Stimulated activated CD4-positive, alpha-beta T cell treated with anti-CD3 and anti-CD28 coated beads, Interleukin-15, amount 100 ng/mL, for 1 hour (primary cell): ENCODE measurements at places on chromosomes 7 and 10.

DNA sequence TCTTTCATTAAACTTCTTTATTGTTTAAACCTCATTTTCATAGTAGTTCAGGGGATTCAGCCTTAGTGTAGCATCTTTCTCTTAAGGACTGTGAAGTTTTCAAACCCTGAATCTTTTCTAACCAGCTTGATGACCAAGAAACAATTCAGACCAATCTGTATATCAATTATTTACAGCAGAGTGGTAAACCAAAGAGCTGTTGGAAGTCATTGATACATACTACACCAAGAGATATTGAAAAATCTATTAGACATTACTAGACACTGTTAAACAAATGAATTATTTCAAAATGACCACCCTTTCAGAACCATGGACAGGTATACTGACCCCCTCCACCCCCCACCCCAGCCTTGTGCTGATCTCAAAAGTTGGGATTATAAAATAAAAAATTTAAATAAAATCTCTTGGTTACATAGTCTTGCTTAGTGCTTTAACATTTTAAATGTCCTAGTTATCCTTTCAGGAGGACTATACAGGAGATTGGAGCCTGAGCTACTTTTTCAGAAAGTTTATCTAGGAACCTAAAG, 143.9 kb upstream of the LSM8 start:
- no peak for DNase-seq

DNA sequence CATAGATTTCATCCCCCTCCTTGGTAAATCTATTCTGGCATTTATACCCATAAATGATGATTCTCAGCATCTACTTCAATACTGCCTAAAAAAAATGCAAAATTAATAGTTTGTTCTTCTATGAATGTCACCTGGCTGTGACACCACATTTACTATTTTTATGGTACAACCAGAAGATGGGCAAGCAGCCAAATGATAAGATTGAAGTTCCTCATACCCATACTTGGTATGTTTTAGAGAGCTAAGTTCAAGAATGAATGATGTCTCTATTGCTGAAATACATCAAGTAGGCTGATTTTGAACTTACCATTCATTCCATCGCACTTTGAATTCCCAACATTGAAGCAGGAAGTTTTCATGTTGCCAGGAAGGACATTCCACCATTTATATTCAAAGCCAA, 134.2 kb downstream of the ELAPOR2 start:
- DNase-seq, result no peak

DNA sequence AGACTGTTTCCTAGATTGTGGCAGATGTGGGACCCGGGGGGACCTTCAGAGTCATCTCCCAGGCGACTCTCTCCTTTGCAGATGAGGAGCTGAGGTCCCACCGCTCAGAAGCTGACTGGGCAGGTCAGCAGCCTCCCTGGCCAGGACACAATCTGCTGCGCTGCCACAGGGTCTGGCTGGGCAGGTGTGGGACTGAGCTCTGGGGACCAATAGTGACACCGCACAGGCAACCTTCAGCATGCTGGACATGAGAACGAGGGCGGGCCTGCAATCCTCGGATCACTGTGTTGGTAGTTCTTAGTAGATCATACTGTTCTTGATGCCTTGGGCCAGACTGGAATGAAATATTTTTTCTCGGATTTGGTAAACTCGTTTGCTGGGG, 20.5 kb upstream of the CRYGN start:
- no peak for DNase-seq

DNA sequence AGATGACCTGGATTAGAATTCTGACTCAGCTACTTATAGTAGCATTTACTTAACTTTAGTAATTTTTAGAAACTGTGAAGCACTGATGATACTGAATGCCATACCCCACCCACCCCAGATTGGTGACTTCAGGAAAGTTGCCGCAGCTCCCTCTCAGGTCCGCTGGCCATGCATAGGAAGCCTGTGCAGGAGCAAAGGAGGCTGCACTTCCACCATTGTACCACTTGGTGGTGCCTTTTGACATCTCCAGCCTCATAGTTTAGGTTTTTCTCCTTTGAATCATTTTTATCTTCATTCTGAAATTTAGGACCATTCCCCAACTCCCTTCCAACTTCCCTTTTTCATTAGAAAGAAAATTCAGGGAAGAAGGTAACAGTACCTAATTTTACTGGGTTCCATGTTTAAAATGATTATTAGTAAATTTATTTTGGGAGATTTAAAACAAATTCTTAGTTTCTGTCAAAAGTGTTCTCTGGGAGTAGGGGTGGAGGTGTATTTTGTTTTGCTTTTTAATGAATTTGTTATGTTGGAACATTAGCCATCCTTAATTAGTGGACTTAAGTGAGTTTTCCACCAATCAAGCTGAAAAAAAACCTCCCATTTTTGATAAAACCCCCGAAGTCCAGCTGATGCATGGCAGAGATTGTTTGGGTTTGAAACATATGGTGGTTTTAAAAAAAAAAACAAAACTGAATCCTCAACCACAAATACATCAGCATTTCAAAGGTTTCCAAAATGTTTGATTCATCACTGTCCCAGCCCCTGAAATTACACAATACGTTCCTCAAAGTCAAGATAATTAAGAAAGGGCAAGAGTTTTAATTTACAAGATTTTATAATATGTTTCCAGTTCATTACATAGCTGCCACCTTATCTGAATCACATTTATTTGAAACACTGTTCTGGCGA, 109.6 kb downstream of the WNT2 start:
- no peak for DNase-seq

DNA sequence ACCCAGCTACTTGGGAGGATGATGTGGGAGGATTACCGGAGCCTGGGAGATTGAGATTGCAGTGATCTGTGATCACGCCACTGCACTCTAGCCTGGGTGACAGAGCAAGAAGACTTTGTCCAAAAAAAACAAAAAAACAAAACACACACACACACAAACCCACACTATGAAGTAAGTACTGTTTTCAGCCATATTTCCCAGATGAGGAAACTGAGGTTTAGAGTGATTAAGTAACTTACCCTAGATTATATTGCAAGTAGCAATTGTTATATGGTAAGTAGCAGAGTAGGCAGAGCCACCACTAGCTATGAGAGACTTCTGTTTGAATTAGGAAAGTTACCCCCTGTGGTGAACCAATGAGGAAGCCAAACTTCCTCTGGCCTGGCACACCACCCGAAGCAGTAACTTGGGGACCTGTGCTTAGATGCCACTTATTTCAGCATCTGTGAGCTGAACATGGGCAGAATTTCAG, 61.9 kb downstream of the MCU start:
- no peak for DNase-seq

- DNase-seq, result no peak
Observed at GRCh38 chr7:64504581-64505120, 58.2 kb downstream of the ZNF680 start.

- no peak for DNase-seq
Observed at GRCh38 chr10:3976718-3977117, 191.7 kb upstream of the KLF6 start.

DNA sequence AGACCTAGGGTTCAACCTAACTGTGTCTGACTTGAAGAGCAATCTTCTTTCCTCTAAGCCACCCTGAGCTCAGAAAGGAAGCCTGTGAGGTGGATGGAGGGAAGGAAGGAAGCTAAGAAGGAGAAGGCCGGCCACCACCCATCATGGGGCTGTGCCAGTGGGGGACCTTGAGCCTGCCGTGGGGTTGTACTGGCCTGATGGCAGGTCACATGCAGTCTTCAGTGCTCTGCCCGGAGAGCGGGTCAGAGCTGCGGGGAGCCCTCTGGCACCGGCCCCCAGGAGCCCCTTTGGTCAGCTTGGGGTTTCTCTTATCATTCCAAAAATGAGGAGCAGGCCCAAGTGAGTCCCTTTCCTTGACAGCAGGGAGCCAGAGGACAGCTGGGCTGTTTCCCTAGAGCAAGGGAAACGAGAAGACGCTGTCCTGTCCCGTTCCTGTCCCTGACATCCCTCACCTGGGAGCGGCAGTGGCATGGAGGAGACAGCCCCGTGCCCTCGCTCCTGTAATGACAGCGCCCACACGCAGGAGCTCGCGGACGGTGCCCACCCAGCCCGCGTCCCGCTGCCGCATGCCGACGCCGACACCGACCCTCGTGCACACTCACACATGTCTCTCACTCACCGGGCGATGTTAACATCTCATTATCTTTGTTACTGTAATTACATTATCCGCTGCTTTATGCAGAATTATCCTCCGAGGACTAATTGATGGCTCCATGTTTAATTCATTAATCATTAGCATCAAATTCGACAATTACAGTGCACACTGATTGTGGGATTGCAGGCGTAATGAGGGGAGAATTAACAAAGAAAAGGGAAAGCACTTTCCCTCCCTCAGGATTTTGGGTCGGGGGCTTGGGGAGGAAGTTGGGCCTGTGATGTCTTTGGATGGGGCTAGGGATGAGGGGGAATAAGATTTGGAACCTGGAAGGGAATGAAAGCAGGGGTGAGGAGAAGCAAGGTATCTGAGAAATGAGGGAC, 31.3 kb downstream of the GBX1 start:
- no peak for DNase-seq

DNA sequence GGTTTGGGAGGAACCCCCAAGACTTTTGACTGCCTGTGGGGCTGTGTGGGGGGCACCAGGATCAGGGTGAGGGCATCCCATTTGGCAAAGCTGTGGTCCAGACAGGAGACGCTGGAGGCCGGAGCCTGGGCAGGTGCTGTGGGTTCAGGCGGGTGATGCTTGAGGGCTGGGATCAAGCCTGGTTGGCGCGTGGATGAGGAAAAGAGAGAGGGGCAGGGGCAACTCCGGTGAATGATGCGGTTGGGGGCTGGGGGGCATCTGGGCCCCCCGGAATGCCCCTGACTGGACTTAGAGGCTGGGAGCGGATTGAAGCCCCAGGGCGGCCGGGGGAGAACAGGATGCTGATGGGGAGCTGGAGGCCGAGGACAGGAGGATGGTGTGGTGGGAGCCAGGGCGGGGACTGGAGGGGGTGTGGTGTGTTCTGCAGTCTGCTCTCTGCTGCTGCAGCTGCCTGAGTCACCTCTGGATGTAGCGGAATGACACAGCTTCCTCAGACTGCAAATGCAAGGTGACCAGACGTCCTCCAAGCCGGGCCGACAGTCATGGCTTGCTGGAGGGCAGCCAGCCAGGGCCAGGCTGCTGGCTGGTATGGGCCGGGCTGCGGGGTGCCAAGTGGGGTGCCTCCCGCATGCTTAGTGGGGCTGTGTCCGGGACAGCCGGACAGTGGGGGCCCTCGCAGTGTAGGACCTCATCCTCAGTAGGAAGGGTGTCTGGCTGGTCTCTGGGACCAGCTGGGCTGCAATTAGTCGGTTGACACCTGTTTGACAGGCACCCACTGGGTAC, 3.2 kb downstream of the MAFK start:
- DNase-seq, result no peak

DNA sequence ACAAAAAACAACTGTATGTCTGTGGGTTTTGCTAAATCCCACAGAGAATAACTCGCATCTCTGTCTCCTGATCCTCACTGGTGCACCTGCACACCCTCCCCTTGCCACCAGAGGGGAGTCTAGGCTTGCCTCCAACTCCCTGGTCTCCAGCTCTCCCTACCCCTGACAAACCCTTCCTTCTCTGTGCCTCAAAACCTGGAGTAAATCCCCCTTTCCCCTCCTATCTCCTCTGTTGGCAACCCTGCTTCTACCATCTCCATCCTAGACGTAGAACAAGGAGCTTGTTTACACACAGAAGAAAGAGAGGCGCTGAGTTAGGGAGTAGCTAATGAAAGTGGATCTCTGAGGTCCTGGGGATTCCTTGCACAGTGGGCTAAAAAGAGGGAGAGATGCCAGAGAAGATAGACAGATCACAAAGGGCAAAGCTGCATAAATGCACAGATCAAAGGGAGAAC, 6.0 kb downstream of the MBLAC1 start:
- peak; percentile 39 for DNase-seq

- no peak for DNase-seq
Observed at GRCh38 chr10:99779335-99779734, 3.1 kb upstream of the ABCC2 start.

DNA sequence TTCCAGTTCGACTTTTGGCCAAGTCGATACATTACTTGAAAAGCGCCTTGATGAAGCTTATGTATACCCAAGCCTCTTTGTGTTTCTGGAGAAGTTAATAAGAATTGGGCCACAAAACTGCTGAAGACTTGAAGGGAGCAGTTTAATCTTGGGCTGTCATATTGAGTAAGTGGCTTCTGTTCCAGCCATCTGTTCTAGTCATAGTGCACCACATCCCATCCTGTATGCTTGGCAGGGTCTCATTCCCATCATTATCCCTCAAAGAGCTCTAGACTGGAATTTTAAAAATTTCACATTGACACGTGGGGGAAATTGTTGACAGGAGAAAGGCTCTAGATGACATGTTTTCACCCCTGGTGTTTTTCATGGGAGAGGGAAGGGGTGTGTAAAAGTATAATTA, 196.6 kb upstream of the PLPP4 start:
- DNase-seq, result no peak

DNA sequence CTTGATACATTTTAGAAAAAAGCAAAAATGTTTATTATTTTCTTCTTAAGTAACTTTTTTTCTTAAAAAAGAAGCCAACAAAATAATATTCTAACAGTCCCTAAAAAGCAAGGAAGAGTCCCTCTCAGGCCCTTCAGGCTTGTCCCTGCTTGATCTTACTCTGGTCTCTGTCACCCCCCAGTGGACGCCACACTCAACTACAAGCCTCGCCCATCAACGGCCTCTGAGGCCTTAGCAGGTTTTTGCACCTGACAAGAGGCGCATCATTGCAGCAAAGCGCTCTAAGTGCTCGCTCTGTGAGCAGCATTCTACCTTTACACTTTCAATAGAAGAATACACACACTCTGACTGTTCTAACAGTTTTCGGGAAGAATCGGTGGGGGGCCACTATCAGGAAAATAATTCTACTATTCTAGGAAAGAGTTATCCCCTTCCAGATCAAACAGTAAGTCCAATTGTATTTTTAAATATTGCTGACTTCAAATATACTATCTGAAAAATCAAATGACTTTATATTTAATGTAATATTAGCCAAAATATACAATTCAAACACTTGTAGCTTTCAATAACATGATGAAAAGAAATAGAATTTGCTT, 139.2 kb downstream of the USP6NL start:
- peak; percentile 34 for DNase-seq

- DNase-seq, result no peak
Observed at GRCh38 chr7:139430443-139430842, 53.0 kb downstream of the KLRG2 start.

DNA sequence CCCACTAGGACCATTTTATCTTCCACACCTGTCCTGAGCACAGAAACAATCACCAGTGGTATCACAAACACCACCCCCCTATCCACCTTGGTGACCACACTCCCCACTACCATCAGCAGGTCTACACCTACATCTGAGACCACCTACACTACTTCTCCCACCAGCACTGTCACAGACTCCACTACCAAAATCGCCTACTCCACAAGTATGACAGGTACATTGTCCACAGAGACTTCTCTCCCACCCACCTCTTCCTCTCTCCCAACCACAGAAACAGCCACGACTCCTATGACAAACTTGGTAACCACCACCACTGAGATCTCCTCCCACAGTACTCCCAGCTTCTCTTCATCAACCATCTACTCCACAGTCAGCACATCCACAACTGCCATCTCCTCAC, 3.3 kb downstream of the MUC3A start:
- no peak for DNase-seq

DNA sequence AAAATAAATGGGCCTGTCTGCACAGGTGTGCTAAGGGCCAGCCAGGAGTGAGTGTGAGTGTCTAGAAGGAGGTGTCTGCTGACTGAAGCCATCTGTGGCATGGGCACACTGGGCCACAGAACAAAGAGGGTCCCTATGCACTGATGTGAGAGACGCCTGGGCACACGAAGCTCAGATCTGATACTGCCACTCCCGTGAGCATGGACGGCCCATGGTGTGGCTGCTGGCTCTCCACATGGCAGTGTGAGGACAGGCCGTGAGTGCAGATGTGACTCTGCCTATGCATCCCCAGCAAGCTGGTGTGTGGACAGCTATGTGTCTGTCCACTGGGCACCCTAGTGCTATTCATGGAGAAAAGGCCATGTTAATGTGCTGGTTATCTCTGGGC, 12.8 kb upstream of the MYL7 start:
- no peak for DNase-seq
